ENCODE measurements at places on chromosomes 12 and 14. TPM values are rescaled to one million over a fixed set of nuclear protein-coding genes. Genes with fewer than 3 reads are reported as not detected.

TTC8 gene
- total RNA-seq, result 29.7 TPM

HOXC11 gene
- total RNA-seq, result not detected

FIGNL2 gene
- total RNA-seq, result 44.5 TPM

DNA sequence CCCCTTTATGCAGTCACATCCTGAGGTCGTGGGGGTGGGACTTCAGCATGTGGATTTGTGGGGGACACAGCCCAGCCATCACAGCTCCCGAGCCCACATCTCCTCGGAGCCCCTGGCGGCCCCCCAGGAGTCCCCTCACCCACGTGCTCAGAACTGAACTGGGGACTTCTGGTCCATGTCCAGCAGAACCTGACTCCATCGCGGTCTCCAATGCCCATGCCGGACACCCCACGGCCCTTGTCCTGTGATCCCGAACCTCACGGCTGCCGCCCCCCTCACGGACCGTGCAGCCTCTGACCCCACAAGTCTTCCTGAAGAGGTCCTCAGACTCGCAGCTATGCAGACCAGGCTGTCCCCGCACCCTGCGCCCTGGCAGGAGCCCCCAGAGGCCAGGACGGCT lies 13.5 kb upstream of the FBRSL1 start:
- no peak for DNase-seq

DNA sequence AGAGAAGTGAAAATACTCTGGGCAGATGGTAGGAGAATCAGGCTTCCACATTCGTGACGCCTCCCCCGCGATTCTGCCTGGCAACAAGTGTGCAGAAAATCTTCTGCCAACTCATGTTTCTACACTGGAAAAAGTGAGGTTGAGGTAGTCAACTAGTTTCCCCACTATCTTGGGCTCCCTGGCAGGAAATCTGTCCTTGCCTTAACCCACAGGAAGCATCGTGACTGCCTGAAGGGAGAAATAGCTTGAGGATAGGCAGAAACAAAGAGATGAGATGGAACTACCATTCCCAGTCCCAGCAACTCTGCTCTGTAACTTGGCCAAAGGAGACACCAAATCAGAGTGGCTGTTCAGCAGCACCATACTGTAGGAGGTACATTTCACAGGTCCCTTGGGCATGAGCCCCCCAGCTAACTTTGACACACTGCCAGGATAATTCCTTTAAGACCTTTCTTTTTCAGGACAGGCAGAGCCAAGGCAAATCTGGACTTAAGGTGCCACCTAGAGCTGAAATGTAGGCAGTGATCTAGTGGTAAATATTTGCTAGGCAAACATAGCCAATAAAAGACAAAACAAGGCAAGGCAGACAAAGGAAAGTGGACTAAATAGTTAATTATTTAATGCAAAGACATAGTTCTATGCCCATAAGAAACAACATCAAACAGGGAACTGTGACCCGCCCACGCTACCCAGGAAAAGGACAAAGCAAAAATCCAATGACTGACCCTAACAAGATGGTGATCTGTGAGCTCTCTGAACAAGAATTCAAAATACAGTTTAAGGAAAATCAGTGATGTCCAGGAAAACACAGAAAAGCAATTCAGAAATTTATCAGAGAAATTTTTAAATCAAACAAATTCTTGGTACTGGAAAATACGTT lies 205.1 kb downstream of the PTPRO start:
- no peak for DNase-seq

GRCh38 chr12:68180792-68181744 lies 21.5 kb upstream of the IFNG start:
- DNase-seq, result no peak

DNA sequence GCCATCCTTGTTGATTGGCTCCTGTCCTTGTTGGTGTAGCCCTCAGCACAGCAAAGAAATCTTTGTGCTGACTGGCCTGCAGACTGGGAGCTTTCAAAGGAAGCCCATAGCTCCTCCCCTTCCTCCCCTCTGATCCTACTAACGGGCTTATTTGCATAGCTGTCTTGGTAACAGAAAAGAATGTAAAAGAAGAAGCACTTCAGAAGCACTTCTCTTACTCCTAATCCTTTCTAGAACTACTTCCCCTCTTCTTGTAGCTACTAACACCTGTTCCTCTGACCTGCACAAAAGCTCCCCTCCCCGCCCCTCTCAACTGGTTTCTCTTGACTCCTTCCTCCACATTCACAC lies 14.3 kb upstream of the RIC8B start:
- no peak for DNase-seq

- DNase-seq, result no peak
Measured at GRCh38 chr12:120376934-120377572, 8.1 kb upstream of the MSI1 start.
